Activated T-cell treated with anti-CD3 and anti-CD28 coated beads, Interleukin-2, amount 50 U/mL, for 48 hours (primary cell): ENCODE measurements at places on chromosomes 11 and 22.

- DNase-seq: no peak
These were observed 35.6 kb downstream of the TBC1D22A start for GRCh38 chr22:46798041-46798365.

GRCh38 chr22:37334859-37335805, 52.8 kb downstream of the CYTH4 start:
- DNase-seq: no peak

GRCh38 chr11:85844439-85845123, 10.6 kb upstream of the CCDC83 start:
- peak; percentile 33 for DNase-seq

- no peak for DNase-seq
These were observed 14.4 kb upstream of the PPP6R3 start for GRCh38 chr11:68446046-68446725.

DNA sequence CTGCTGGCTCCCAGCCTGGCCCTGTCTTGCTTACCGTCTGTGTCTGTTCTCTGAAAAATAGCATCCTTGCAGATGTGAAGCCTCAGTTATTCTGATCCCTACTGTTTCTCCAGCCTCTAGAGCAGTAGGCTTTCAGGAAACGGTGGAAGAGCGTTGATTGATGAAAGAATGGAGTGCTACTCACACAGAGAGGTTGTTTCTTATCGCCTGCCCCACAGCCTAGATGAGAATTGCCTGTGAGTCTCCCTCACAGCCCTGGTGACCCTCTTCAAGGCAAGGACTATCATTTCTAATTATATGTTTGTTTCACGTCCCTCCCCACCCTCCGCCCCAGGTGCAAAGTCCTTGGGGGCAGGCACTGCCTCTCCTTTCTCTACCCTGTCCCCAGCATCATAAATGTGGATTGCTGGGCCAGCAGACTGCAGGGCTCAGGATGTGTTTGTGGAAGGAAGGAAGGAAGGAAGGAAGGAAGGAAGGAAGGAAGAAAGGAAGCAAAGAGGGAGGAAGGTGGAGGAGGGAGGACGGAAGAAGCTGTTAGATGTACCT, 575.3 kb upstream of the B3GAT1 start:
- no peak for DNase-seq

GRCh38 chr11:17890325-17890724, 122.5 kb downstream of the SERGEF start:
- DNase-seq: no peak

- DNase-seq: peak; percentile 67
These were observed 69.9 kb upstream of the RTL6 start for GRCh38 chr22:44567846-44568493.

DNA sequence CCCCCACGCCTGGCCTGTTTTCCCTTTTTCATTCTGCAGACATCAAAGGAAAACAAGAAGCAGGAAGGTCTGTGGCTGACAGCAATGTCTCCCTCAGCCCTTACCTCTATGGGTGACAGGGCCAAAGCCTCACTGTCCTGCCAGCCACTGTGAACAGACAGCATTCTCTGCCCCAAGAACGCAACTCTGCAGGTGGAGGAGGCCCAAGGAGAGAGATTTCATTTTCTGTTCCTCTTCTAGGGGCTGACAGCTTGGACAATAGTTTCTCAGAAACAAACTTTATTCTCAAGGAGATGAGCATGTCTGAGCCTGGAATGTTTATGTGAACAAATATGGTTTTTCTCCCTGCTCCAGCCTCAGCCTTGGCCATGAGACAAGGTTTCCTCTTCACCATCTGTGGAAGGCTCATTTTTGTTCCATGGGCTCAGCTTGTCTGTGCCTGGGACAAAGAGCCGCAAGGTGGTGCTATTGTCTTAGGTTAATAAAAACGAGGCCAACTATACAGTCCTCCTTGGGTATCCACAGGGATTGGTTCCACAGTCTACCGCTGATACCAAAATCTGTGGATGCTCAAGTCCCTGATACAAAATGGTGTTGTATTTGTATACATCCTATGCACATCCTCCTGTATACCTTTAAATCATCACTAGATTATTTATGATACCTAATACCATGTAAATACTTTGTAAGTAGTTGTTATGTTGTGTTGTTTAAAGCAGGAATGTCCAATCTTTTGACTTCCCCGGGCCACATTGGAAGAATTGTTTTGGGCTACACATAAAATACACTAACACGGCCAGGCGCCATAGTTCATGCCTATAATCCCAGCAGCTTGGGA, 5.8 kb downstream of the PIWIL3 start:
- peak; percentile 37 for DNase-seq

DNA sequence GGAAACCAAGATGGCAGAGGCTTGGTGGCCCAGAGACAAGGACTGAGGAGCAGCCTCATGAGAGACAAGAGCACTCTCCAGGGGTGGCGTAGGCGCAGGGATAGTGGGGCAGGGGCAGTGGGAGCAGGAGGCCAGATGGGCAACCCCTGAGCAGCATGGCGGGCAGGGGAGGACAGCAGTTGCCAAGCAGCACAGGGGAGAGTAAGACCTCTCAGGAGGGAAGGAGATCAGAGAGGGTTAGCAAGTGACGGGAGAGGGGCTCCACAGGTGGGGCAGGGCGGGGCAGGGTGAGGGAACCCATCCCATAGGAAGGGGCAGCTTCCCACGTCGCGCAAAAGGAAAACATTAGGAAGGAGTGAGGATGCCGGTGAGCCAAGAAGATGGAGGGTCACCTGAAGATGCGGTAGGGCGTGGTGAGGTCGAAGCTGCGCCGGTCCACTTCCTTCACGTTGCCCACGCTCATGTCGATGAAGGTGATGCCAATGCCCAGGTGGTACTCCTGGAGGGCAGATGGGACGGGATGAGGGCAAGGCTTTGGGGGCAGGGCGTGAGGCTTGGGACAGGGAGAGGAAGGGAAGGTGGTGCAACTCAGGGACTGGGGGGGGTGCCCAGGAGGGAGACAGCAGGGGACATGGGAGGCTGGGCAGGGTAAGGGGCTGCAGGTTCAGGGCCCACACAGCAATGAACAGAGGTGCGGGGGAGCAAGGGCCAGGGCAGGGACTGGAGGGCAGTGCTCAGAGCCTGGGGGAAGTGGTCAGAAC, 35.4 kb upstream of the PDE2A start:
- no peak for DNase-seq

DNA sequence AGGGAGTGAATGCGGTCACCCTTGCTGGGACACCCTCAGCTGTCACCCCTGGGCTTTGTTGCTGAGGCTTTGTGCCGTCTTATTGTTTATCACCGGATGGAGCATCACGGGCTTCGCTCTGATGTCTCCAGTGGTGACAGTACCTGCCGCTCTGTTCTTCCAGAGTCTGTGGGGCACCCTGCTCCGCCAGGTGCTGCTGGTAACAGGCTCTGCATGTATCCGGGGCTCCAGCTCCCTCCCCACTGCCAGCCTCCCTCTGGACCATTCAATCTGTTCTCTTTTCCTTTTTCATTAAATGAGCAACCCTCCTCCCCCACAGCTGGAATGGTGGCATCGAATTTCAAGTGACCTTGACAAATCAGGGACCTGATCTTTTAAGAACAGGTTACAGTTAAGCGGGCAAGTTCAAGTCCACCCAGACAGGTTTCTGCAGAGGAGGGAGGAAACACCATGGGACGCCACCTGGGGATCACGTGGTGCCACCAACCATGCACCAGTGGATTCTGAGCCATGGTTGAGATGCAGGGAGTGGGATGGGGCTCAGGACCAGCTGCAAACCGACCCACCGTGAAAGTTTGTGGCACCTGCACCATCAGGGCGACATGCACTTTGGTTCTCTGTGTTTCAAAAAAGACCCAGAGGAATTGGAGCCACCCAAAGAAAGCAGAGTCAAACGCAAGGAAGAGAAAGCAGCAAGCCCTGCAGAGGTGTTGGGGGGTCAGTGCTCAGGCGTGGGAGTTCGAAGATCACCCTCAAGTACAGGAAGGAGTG, 89.3 kb downstream of the BCR start:
- DNase-seq: no peak

GRCh38 chr11:79054636-79055035, 386.2 kb downstream of the TENM4 start:
- no peak for DNase-seq

DNA sequence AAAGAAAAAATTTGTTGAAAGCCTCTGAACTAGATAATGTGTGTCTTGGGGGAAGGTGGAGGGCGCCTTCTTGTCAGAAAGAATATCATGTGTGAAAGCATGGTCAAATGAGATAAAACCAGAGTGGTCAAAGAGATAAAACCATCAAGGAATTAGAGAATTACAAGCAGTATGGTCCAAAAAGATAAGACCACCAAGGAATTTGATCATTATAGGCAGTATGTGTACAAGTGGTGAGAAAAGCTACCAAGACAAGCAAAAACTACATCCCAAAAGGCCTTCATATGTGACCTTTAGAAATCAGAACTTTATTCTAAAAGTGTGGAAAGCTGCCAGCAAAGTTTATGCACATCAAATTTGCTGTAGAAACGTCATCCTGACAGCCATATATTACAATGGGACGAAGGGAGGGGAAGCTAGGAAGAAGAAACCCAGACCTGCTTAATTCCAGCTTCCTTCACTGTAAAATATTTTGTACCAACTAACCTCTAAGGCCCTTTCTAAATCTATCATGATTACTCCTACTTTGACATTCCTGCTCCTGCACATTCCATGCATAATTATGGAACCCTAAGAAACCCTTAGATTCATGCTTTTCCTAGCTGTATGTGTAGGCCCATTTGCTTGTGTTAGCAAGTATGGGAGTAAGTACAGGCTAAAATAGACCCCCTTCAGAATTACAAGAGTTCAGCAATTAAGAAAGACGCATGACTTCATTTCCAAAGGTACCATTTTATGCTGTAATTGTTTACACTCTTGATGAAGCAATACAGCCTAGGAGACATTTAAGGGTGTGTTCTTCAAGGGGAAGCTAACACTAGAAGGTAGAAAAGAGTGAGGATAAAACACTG, 51.6 kb downstream of the LGR4 start:
- no peak for DNase-seq

DNA sequence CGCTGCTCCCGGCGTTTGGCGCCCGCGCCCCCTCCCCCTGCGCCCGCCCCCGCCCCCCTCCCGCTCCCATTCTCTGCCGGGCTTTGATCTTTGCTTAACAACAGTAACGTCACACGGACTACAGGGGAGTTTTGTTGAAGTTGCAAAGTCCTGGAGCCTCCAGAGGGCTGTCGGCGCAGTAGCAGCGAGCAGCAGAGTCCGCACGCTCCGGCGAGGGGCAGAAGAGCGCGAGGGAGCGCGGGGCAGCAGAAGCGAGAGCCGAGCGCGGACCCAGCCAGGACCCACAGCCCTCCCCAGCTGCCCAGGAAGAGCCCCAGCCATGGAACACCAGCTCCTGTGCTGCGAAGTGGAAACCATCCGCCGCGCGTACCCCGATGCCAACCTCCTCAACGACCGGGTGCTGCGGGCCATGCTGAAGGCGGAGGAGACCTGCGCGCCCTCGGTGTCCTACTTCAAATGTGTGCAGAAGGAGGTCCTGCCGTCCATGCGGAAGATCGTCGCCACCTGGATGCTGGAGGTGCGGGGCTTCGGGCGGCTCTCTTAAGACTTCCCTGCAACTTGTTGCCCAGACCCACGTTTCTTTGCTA, at the start of gene CCND1:
CCND1 (plus strand) TSS at position 162 of the 587 bp plus-strand sequence; CDS start at position 320, 158 bp downstream.
- DNase-seq: peak; percentile 59

GRCh38 chr22:24410110-24410856, 17.1 kb upstream of the ADORA2A start:
- peak; percentile 54 for DNase-seq
